ENCODE measurements at places on chromosomes 7 and 10.

- peak; percentile 72 for DNase-seq
These were observed 3.4 kb downstream of the KLF6 start for GRCh38 chr10:3781468-3782145.

DNA sequence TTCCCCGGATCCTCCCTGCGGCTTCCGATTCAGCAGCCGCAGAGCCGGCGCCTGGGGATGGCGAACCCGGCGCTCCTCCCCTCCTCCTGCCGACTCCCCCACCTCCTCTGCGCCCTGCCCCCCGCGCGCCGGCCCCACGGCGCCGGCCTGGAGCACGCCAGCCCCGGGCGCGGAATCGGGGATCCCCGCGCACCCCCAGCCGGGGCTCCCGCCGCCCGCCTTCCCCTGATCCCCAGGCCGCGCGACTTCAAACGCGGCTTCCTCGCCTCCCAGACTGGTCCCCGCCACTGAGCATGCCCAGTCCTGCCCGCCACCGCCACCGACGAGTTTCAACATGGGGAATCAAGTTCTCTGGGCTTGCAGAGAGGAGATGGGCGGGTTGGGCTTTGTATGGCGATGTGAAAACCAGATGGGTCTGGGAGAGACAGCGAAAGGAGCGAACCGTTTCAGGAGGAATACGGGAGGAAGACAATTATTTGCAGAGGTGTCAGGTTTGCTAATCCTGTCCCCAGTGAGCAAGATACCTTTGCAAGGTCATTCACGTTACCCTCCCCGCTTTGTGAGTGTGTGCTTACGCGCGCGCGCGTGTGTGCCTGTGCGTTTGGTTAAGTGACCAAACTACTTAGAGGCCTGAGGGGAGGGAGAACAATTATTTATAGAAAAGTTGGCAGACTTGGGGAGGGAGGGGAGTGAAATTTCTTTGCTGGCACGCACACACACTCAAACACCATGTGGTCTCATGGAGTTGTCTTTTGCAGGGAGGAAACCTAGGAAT is at the start of gene PANK1:
Gene PANK1 (minus strand): TSS at position 276 of the 775 bp plus-strand sequence. CDS start 351 bp downstream, outside the sequence.
- DNase-seq, result peak; percentile 89

GRCh38 chr10:76993213-76993612 is 644.4 kb downstream of the KCNMA1 start:
- no peak for DNase-seq

GRCh38 chr7:36852017-36852416 is 127.7 kb upstream of the AOAH start:
- no peak for DNase-seq

DNA sequence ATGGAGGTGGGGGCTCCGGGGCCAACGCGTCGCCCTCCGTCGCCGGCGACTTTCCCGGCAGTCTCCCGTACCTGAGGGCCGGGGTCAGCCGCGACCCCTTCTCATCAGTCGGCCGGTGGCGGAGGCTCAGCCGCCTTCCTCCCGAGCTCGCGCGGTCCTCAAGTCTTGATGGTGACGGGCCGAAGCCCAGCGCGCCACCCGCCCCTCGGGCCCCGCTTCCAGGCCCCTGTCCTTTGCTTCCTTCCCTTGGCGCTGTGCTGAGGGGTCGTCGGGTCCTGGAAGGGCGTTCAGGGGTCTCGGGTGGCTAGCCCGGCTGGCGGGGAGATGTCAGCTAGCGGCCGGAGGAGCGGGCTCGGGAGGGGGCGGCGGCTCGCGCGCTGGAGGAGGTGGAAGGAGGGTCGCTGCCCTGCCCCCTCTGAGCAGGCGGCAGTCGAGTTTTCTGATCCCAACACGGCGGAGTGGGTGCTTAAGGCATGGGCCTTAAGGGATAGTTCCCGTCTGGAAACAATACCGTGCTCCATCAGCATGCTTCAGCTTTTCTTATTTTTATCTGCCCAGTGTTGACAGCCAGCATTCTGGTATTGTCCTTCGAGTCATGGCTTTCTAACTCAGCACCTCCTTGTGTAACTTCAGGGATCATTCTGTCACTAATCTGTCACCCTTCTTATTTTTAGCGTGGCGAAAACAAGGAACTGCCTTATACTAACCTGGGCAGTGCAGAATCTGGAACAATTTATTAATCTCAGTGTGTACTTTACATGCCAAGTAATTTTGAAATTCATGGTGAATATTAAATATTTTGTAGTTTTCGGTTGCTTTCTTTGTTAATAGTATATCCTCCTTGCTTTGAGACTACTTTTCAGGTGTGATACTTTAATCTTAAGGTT is 748 bp downstream of the PHTF2 start:
- peak; percentile 31 for DNase-seq

DNA sequence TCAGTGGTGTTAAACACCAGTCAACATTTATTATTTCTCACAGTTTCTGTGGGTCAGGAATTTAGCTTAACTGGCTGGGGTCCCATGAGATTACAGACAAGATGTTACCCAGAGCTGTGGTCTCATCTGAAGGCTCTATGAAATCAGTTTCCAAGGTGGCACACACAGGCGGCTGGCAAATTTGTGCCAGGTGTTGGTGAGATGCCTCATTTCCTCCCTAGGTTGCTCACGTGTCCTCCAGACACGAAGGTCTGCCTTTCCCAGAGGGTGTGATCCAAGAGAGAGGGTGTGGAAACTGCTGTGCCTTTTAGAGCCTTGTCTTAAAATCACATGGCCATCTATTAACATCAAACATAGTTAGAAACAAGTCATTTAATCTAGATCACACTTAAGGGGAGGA is 209.0 kb downstream of the JCAD start:
- DNase-seq, result no peak

- peak; percentile 68 for DNase-seq
These were observed 7.7 kb downstream of the ACSM6 start for GRCh38 chr10:95201736-95202135.

DNA sequence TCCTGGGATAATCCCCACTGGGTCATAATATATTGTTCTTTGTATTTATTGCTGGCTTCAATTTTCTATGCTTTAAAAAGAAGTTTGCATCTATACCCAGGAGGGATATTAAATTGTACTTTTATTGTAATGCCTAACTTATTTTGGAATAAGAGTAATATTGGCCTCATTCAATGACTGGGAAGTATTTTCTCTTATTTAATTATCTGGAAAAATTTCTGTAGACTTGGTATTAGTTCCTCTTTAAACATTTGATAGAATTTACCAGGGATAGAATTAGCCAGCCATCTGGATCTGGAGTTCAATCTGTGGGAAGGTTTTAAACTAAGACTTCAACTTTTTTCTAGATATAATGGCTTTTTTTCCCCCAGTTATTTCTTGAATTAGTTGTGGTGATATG is 115.2 kb upstream of the ZNF32 start:
- DNase-seq, result no peak

DNA sequence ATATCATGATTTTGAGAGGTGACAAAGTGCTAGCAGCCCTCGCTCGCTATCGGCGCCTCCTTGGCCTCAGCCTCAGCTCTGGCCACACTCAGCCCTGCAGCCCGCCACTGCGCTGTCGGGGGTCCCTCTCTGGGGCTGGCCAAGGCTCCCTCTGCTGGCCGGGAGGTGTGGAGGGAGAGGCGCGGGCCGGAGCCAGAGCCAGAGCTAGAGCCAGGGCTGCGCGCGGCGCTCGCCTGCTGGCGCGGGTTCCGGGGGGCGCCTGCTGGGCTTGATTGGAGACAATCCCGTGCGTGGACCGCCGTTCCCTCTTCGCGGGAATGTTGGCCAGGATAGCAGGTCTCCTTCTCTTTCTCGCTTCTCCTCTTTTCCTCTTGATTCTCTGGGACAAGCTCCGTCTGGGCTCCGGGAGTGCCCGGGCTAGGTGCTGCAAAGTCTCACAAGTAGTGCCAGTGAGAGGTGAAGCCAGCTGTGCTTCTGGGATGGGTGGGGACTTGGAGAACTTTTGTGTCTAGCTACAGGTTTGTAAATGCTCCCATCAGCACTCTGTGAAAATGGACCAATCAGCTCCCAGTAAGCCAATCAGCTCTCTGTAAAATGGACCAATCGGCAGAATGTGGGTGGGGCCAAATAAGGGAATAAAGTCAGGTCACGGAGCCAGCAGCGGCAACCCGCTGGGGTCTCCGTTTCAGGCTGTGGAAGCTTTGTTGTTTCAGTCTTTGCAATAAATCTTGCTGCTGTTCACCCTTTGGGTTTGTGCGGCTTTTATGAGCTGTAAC is 43.4 kb upstream of the ELMO1 start:
- DNase-seq, result no peak

GRCh38 chr10:24897326-24897926 is 55.0 kb downstream of the PRTFDC1 start:
- DNase-seq, result peak; percentile 76

DNA sequence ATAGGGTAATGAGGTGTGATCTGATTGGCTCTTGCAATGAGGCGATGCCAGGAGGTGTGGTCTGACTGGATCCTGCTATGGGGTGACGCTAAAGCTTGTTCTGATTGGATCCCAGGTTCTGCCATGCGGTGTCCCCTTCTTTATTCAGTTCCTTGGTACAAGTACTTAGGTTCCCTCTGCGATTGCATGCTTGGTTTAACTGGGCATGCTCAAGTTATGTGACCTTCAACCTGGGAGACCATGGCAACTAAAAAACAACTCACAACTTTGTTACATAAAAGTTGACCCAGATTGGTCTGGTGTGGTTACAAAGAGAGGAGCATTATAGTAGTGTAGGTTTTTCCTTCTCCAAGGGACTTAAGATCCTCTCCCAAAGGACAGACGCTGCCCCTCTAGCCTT is 49.5 kb upstream of the DNAJC1 start:
- DNase-seq, result no peak

- DNase-seq, result no peak
These were observed 33.0 kb downstream of the PSAP start for GRCh38 chr10:71817831-71818655.

DNA sequence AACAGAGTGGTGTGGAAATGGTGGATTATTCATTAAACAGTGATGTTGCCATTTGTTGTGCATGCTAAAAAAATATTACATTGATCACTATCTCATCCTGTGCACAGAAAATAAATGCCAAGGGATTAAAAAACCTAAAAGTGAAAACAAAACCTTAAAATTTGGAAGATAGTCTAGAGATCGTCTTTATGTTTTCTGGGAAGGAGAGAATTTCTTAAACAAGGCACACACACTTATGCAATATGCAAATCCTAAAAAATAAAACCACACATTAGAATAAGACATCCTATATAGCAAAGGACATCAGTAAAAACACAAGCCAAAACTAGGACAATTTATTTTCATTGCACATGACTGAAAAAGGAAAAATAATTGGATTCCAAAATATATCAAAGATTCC is 54.5 kb downstream of the MACC1 start:
- no peak for DNase-seq

- DNase-seq, result no peak
These were observed 56.6 kb downstream of the THSD7A start for GRCh38 chr7:11775401-11775800.

- peak; percentile 36 for DNase-seq
These were observed 3.2 kb upstream of the ZNF789 start for GRCh38 chr7:99469381-99470065.

DNA sequence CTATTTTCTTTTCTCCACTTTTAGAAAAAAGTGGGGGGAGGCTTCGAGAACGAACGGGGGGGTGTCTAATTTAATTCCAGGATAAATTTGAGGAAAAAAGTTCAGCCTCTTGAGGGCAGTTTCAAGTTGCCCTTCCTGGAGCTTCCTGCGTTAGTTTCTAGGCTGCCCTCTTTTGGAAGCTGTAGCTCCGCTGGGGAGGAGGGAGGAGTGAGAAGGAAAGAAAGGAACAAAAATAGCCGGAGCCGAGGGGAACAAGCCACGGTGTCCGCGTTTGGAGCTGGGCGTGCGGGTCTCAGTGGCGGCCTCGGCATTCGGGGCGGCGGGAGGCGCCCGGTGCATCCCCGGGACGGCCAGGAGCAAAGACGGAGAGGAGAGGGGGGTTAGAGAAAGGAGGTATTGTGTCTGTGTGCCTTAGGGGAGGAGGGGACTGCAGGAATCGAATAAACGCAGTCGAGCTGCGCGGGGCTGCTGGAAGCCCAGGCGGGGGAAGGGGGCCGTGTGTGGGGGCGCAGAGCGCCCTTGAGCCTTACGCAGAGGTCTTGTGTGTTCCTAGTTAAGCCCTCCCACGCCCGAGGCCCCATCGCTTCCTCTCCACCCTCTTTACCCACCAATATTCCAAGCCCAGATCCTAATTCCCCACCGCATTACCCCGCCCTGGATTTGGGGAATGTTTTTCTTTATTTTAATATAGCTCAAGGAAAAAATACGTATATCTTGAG is 2.0 kb upstream of the TNRC18 start:
- DNase-seq, result peak; percentile 90

DNA sequence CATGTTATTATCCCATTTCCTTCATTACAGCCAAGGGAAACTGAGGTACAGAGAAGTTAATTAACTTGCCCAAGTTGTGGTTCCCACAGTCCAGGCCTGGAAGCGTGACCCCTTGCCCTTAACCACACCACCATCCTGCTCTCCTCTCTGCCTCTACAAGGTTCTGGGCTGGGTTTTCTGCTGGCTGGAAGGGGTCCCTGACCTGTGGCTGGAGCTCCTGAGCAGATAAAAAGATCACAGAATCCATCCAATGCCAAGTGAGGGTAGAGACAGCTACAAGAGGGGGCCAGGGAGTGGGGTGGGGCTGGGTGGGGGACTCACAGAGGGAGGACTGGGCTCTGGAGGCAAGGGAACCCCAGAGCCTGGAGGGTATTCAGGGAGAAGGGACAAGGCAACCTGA is 9.7 kb downstream of the ASB10 start:
- DNase-seq, result no peak

DNA sequence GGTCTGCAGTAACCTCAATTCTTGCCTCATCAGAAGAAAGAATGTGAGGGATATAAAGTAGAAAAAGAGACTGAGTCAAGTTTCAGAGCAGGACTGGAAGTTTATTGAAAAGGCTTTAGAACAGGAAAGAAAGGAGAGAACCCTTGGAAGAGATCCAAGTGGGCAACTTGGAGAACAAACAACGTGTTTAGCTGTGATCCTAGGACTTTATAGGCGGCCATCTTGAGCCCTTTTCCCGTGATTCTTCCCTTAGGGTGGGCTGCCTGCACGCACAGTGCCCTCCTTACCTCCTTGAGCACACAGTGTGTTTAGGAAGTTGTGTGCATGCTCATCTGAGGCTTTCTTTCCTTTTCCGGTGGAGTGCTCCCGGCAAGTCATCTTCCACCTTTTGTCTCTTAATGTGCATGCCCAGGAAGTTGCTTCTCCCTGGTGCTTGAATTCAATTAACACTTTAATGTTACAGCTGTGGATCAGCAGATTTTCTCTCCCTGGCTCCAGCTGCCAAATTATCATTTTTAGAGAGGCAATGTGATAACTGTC is 59.8 kb downstream of the ENTPD1 start:
- peak; percentile 77 for DNase-seq

DNA sequence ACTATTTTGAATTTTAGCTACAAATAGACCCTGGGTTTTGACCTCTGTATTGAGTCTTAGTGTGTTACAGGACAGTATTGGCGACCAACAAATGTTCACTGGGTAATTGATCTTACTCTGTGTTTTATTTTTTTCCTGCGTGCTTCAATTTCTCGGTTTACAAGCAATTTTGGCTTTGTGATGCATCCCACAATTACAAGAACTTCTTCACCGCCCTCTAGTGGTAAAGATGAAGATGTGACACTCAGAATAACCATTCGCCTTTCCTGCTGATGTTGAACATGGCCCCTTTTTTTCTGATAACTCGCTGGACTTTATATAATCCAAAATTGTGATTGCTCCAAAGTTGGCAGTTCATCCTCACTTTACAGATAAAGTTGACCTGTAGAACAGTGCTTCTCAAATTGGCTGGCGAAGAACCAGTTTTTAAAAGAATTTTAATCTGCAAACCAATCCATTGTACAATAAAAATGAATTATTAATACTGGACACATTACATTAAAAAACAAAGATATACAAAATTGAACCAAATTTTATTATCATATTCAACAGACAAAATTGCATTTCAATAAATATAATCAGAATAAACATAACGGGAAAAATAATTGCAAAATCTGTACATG is 20.2 kb upstream of the SMC3 start:
- DNase-seq, result peak; percentile 68

GRCh38 chr7:140540136-140540777 is 61.0 kb upstream of the MKRN1 start:
- DNase-seq, result no peak
